Umbilical cord (tissue), 2 donors: ENCODE measurements at places on chromosomes 16 and 17. TPM values are rescaled to one million over a fixed set of nuclear protein-coding genes. Genes with fewer than 3 reads are reported as not detected.

DNA sequence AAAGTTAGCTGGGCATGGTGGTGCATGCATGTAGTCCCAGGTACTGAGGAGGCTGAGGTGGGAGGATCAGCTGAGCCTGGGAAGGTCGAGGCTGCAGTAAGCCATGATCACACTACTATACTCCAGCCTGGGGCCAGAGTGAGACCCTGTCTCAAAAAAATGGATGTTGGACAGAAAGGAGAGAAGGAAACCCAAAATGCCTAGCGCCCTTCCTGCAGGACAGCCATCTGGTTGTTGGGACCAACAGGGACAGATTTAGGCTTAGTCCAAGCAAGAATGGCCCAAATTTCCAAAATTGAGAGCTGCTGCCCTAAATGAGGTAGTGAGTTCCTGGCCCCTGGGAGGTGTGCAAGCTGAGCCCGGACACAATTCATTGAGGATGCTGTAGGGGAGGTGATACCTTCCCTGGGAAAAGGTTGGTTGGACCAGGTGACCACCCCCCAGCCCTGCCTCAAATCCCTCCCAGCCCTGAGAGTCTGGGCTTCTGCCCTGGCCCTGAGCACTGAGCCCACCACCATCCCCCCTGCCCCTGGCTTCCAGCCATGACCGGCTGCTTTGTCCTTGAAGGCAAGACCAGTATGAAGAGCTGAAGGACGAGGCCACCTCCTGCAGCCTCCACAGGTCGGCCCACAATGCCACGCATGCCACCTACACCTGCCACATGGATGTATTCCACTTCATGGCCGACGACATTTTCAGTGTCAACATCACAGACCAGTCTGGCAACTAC is 35.1 kb downstream of the IL21R start:
- DNase-seq, result no peak

DNA sequence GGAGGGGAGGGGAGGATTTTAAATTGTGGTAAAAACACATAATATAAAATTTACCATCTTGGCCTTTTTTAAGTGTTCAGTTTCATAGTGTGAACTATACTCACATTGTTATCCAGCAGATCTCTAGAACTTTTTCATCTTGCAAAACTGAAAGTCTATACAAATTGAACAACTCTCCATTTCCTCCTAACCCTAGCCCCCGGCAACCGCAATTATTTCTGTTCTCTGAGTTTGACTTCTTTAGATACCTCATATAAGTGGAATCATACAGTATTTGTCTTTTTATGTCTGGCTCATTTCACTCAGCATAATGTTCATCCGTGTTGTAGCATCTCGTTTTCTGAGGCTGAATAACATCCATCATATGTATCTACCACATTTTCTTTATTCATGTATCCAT is 30.0 kb upstream of the MRTFB start:
- DNase-seq, result no peak

GRCh38 chr17:33803199-33803685 is 451.8 kb upstream of the CCL2 start:
- DNase-seq, result no peak

DNA sequence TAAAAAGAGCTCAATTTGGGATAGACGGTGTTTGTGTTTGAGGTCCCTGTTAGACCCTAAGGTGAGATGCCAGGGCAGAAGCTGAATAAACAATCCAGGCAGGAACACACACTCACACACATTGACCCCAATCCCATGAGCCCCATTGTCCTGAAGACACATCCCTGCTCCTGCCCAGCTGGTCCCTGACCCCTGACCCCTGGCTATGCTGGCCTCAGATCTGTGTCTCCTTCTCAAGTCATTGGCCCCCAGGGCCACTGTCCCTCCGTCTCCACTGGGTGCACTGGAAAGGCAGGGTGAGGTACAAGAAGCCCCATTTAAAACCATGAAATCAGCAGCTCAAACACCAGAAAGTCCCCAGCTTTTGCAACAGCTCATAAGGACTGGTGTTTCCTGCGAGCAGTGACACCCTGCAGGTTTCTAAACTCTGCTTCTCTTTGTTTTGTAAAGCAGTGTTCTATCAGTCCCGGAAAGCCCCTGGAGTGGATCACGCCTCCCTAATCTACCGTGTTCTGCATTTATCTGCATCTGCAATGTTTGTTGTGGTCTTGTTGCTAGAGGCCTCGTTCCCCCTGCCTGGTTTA is 18.0 kb upstream of the ASGR2 start:
- peak; percentile 43 for DNase-seq

The TCAP gene
- 0.24 TPM for total RNA-seq

The ACSM5 gene
- 9.9 TPM for total RNA-seq
